ENCODE measurements at places on chromosomes 2 and 18.

GRCh38 chr2:85012431-85012830, 41.5 kb downstream of the KCMF1 start:
- DNase-seq = no peak

DNA sequence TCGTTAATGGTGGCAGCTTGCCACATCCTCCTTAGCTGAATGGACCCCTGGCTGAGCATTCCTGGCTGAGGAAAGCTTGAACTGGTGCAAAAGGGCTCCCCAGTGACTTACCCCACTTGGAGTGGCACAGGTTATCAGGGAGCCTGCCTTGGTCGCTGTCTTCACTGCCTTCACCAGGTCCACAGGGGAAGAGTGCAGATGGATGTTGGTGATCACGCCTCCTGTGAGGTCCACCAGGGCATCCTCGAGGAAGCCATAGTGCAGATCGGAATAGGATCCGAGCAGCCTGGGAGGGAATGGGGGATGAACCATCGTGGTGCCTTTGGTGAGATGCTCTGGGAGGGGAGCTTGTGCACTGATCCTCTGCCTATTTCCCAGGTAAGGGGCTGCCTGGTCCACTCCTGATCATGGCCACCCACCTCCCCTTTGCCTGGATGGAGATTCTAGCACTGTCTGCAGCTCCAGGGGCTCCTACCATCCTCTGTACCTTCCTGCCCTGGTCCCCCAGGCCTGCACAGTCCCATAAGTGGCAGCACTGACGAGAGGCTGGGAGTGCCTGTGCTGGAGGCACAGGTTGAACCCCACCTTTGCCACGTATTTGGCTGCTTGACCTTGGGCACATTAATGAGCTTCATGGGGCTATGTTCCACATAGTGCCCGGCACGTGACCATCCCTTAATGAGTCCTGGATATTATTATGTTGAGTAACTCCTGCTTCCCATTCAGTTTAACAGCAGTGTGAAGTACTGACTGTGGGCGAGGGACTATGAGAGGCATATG, 43.0 kb downstream of the CAPN13 start:
- DNase-seq = no peak

- peak; percentile 44 for DNase-seq
These were observed 115.1 kb upstream of the NOSTRIN start for GRCh38 chr2:168687314-168687713.

DNA sequence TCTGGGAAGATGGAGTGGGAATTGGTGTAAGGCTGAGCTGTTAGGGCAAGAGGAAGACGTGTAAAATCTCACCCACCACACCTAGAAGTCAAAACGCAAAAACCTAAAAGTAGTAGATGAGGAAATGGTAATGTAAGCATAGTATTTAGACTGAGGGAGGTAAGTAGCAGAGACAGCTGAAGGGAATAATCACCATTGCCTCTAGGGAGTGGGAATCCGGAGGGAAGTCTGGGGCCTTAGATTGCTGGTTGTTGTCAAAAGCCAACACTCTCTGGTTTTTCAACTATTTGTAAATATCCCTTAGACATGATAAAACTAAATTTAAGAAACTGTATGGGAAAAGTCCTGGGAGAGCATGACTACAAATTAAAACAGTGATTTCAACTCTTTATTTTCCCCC, 28.7 kb upstream of the MYCN start:
- DNase-seq = no peak

GRCh38 chr18:45686891-45687611, 36.9 kb upstream of the SLC14A1 start:
- no peak for DNase-seq

DNA sequence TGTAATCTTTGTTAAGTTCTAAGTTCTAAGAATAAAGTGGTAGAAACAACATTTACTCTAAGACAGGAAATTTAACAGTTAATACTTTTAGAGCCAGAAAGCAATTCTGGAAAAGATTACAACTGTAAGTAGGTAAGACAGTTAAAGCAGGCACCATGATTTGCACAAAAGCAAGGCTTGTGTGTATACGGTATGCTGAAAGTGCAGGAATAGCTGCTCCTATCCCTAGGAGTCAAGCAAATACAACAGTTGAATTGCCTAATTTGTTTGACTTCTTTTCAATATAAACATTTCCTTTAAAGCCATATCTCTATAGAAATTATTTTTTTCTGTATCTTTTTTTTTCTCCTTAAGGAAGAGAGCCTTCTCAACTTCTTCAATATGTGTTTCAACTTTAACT, 116.4 kb downstream of the KCNJ3 start:
- no peak for DNase-seq

- DNase-seq = no peak
These were observed 1132.2 kb downstream of the DPP10 start for GRCh38 chr2:115574667-115575066.
